ENCODE measurements at places on chromosomes 16 and 17.

GRCh38 chr17:66755101-66755943 is 79.6 kb upstream of the CACNG5 start:
- DNase-seq: no peak

GRCh38 chr17:63418540-63418939 is 27.6 kb downstream of the CYB561 start:
- no peak for DNase-seq

GRCh38 chr16:66650707-66651473 is 45.7 kb downstream of the CMTM4 start:
- DNase-seq: peak; percentile 74

DNA sequence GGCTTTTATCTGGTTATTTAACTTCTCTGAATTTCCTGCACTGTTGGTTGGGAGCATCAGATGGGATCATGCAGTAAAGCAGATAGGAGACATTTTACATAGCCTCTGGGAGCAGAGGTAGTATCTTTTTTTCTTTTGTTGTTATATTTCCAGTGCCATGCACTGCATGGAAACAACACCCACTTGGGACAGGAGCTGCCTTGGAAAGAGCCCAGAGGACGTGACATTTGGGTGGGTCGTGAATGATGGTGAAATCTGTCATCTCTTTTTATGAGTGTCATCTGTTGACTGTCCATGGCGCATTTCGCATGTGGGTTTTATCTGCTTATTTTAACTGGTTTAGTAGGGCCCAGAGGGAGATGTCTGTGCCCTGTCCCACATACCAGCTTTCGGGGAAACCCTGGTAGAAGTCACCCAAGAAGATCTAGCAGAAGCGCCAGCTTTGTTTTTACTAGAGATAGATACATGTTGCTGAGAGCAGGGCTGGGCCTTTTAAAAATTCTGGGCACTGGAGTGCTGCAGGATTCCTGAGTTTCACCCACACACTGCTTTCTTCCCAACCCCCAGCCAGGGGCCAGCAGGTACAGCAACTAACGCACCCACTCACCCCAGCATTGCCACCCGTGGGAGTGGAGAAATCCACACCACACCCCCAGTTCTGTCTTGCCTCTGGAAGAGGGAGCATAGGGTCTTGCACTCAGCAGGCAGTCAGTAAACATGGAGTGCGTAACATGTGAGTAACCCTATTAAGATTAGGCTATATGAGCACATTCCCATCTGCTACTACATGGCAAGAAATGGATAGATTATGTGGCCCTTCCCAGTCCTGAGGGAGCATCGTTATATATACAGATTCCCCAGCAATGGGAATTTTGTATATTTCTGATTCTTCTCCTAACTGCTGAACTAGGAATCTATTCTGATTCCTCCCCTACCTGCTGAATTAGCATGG is 8.4 kb upstream of the TERF2 start:
- DNase-seq: no peak

DNA sequence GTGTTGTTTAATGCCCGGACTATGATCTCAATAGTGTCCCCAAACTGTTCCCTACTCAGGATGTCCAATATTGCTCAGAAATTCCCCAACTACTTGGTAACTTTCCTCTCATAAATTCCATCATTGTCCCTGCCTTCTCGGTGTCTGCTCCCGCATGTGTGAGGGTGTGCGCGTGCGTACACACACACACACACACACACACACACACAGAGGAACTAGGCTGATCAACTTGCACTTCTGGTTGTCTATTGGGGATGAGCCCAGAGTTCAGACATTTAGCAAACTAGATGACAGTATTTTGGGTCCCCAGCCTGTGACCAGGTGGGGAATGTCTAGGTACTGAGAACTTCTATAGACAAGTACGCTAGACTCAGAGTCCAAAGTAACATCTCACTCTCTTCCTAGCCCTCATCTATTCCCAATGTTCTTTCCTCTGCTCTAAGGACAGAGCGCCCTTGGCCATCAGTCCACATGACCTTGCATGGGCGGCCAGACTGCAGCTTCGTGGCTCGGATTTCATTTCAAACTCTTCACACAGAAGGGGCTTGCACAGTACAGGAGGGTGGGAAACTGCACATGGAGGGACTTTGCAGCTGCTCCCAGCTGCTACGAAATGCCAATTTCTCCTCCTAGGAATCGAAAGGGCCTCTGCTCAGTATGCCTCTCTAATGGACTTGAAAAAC is 5.3 kb downstream of the HS3ST3A1 start:
- DNase-seq: no peak

DNA sequence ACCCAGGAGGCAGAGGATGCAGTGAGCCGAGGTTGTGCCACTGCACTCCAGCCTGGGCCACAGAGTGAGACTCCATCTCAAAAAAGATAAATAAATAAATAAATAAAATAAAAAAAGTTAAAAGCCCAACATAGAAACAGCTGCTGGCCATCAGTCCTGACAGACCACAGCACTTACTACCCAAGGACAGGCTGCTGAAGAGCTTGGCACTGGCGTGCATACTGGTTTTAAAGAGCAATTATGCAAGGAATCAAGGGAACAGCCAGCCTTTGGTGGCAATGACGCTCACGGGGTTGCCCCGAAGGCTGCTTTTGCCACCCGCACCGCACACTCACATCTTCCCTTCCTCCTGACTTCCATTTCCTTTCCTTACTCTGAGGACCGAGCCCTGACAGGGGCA is 4.2 kb downstream of the PLD6 start:
- no peak for DNase-seq

Data from activated CD4-positive, alpha-beta T cell treated with anti-CD3 and anti-CD28 coated beads for 24 hours (primary cell).